ENCODE measurements at places on chromosomes 7 and 10.
A peak's percentile ranks its signal among the peaks of the same experiment; 100 is the strongest.

- DNase-seq = peak; percentile 80
- peaks cover 39% of the 10 kb centered on the region for H3K4me1 ChIP-seq
- H3K36me3 ChIP-seq = no peaks in the 10 kb centered on the region
- H3K27ac ChIP-seq = peak overlapping the region; percentile 66
- no peak overlapping the region for H3K4me3 ChIP-seq
- no peaks in the 10 kb centered on the region for H3K27me3 ChIP-seq
These were observed 18.4 kb upstream of the PDGFA start for GRCh38 chr7:537911-538634.

GRCh38 chr10:123868038-123869019, 23.3 kb downstream of the CPXM2 start:
- H3K4me1 ChIP-seq = peaks cover 75% of the 10 kb centered on the region
- H3K4me3 ChIP-seq = no peak overlapping the region
- H3K27me3 ChIP-seq = no peaks in the 10 kb centered on the region
- DNase-seq = no peak

- H3K36me3 ChIP-seq = no peaks in the 10 kb centered on the region
- no peak overlapping the region for H3K27ac ChIP-seq
- no peaks in the 10 kb centered on the region for H3K27me3 ChIP-seq
- H3K4me1 ChIP-seq = no peaks in the 10 kb centered on the region
- H3K4me3 ChIP-seq = no peak overlapping the region
These were observed 52.5 kb upstream of the CCDC6 start for GRCh38 chr10:59958882-59959281.

DNA sequence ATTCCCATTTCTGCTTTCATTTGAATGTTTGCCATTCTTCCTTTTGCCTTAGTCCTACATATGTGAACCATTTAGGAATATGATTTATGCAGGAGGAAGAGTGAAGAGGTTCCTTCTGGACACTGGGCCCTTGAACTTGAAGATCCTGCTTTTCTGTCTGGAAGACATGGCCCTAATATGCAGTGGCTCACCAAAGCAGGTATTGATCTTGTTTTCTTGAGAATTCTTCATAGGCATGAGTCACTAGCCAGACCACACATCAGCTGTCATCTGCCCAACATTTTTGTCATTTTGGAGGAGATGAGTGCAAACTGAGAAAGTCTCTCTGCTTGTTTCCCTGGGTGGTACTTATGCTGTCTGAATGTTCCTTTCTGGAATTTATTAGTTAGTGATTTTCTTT, 382.6 kb downstream of the LRMDA start:
- H3K27me3 ChIP-seq = peaks cover 2% of the 10 kb centered on the region
- H3K4me3 ChIP-seq = no peak overlapping the region
- H3K27ac ChIP-seq = no peak overlapping the region
- no peaks in the 10 kb centered on the region for H3K4me1 ChIP-seq

- peaks cover 3% of the 10 kb centered on the region for H3K4me1 ChIP-seq
- H3K4me3 ChIP-seq = no peak overlapping the region
- no peaks in the 10 kb centered on the region for H3K36me3 ChIP-seq
- DNase-seq = no peak
- no peaks in the 10 kb centered on the region for H3K27me3 ChIP-seq
These were observed 59.6 kb upstream of the BICC1 start for GRCh38 chr10:58453105-58453504.

DNA sequence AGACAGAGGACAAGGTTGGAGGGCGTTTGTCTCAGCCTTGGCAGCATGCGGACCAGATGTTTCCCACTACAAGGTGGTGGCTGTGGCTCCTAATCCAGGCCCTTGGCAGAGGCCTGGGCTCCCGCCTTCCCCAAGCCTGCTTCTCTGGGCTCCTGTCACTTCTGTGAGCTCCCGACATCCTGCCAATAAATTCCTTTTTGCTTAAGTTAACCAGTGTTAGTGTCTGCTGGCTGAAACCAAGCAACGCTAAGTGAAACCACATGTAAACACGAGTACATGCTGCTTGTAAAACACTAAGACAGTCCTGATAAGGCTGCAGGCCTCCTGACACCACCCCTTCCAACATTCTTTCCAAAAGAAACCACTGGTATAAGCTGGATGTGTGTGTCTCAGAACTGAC, 263.6 kb upstream of the ZMIZ1 start:
- peaks cover 46% of the 10 kb centered on the region for H3K4me1 ChIP-seq
- peak; percentile 84 for DNase-seq
- H3K27ac ChIP-seq = peak overlapping the region; percentile 87
- no peaks in the 10 kb centered on the region for H3K27me3 ChIP-seq
- no peaks in the 10 kb centered on the region for H3K36me3 ChIP-seq

DNA sequence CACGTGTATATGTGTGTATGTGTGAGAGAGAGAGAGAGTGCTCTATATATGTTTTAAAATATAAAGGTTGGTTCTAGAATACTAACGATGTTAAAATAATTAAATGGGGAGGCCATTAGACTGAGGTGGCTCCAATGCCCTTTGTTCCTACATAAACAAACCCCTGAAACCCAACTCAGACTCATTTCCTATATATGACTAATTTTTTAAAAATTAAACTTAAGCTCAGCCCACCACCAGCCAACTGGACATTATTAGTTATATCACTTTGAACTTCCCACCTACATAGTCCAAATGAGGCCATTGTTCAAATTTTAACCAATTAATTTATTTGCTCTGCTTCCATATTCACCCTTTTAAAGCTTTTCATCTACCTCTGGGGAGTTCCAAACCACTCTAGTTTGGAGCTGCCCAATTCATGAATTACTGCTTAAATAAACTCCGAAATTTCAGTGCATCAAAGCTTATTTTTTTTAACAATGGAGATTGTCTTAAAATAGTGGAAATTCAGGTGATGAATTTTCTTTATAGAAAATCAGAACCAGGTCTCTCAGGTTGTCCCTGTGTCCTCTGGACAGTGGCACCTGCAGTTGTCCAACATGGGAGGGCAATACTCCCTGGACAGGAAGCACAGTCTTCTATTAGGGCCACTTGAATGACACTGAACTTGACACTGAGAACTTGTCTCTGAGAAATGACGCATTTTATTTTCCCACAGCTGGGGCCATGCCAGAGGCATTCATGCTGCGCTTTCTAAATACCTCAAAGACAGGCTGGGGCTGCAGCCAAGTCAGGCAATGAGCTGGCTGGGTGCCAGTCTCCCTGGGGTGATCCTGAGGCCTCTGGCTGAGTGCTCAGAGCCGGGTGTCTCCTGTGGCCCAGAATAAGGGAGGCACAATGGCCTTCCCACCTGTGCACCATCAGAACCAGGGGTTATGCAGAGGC, 109.5 kb upstream of the TMEM72 start:
- H3K4me1 ChIP-seq = peaks cover 6% of the 10 kb centered on the region
- no peak overlapping the region for H3K4me3 ChIP-seq
- H3K27ac ChIP-seq = no peak overlapping the region

GRCh38 chr7:70347463-70348254, 749.4 kb downstream of the AUTS2 start:
- H3K27ac ChIP-seq = no peak overlapping the region
- H3K36me3 ChIP-seq = no peaks in the 10 kb centered on the region

- H3K27me3 ChIP-seq = peaks cover 3% of the 10 kb centered on the region
- no peak for DNase-seq
- no peaks in the 10 kb centered on the region for H3K36me3 ChIP-seq
- H3K4me1 ChIP-seq = no peaks in the 10 kb centered on the region
These were observed 19.5 kb upstream of the CARD11 start for GRCh38 chr7:3063016-3063753.

GRCh38 chr7:98296833-98297232, 15.3 kb downstream of the BRI3 start:
- H3K4me1 ChIP-seq = peaks cover 7% of the 10 kb centered on the region
- peaks cover 55% of the 10 kb centered on the region for H3K36me3 ChIP-seq
- H3K4me3 ChIP-seq = no peak overlapping the region
- no peak for DNase-seq

- peaks cover 22% of the 10 kb centered on the region for H3K4me1 ChIP-seq
- H3K4me3 ChIP-seq = no peak overlapping the region
- H3K27ac ChIP-seq = no peak overlapping the region
- peaks cover 2% of the 10 kb centered on the region for H3K36me3 ChIP-seq
- DNase-seq = peak; percentile 42
These were observed 18.3 kb downstream of the HNRNPA2B1 start for GRCh38 chr7:26182283-26182682.

DNA sequence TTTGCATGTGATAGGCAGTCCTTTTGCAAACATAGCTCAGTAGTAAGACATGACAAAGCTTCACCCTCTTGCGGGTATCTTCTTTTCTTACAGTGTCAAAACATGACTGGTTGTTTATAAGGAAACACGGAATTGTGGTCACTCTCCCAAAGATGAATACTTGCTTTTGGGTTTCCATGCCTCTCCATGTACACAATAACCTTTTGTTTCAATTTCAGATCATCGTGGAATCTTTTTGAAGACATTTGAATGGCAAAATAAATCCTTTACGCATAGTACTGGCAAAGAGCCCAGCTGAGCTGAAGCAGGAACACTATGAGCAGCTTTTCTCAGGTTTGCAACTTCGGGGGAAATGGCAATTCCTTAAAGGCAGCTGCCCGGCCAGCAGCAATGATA, 156.8 kb upstream of the FRMD4A start:
- H3K27ac ChIP-seq = no peak overlapping the region

GRCh38 chr7:108330227-108330626, 126.0 kb downstream of the NRCAM start:
- no peaks in the 10 kb centered on the region for H3K36me3 ChIP-seq
- no peak for DNase-seq
- H3K27me3 ChIP-seq = no peaks in the 10 kb centered on the region

DNA sequence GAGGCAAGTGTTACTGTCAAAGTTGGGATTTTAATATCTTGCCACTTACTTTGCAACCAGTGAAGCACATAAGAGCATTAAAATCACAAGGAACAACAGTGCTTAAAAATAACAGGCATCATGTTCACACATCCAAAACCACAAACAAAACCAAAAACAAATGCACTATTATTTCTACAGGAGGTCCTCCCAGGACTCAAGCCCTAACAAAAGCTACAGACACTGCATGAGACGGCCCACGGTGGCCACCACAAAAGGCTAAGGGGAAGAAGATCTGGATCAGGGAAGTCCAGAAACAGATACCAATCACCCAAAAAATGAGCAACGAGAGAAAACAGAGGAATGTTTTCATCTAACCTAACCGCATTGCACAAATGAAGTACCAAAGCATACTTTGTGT, 158.4 kb downstream of the ZMYND11 start:
- no peak overlapping the region for H3K27ac ChIP-seq
- peaks cover 29% of the 10 kb centered on the region for H3K36me3 ChIP-seq
- H3K4me1 ChIP-seq = no peaks in the 10 kb centered on the region
- no peak overlapping the region for H3K4me3 ChIP-seq

- no peak overlapping the region for H3K4me3 ChIP-seq
- H3K36me3 ChIP-seq = no peaks in the 10 kb centered on the region
- H3K27me3 ChIP-seq = no peaks in the 10 kb centered on the region
- H3K27ac ChIP-seq = no peak overlapping the region
- DNase-seq = no peak
These were observed 196.0 kb downstream of the REEP3 start for GRCh38 chr10:63717027-63717715.

DNA sequence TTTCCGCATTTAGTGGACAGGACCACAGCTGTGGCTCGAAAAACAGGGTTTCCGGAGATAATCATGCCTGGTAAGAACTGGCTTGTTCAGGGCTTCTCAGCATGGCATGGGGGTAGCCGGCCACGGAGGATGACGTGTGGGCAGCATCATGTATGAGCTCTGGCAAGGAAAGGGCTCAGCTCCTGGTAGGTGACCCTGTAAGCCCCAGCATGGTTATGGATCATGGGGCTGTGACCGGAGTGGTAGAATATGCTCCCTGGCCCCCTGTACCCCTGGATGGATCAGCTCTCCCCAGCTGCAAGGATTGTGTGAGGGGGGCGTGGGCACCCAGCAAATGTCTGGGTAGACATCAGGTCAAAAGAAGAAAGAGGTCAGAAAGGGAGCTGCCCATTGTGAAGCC, 113.5 kb downstream of the DOCK1 start:
- H3K4me1 ChIP-seq = no peaks in the 10 kb centered on the region
- H3K27me3 ChIP-seq = no peaks in the 10 kb centered on the region
- no peak overlapping the region for H3K27ac ChIP-seq
- H3K4me3 ChIP-seq = no peak overlapping the region
- peaks cover 56% of the 10 kb centered on the region for H3K36me3 ChIP-seq

GRCh38 chr10:43217563-43218205, 49.2 kb downstream of the RASGEF1A start:
- no peak for DNase-seq
- H3K4me3 ChIP-seq = no peak overlapping the region
- H3K27ac ChIP-seq = no peak overlapping the region

GRCh38 chr10:75688506-75689300, 257.3 kb downstream of the LRMDA start:
- no peaks in the 10 kb centered on the region for H3K27me3 ChIP-seq
- H3K4me3 ChIP-seq = no peak overlapping the region
- H3K4me1 ChIP-seq = peaks cover 26% of the 10 kb centered on the region
- no peak for DNase-seq
- H3K27ac ChIP-seq = no peak overlapping the region

DNA sequence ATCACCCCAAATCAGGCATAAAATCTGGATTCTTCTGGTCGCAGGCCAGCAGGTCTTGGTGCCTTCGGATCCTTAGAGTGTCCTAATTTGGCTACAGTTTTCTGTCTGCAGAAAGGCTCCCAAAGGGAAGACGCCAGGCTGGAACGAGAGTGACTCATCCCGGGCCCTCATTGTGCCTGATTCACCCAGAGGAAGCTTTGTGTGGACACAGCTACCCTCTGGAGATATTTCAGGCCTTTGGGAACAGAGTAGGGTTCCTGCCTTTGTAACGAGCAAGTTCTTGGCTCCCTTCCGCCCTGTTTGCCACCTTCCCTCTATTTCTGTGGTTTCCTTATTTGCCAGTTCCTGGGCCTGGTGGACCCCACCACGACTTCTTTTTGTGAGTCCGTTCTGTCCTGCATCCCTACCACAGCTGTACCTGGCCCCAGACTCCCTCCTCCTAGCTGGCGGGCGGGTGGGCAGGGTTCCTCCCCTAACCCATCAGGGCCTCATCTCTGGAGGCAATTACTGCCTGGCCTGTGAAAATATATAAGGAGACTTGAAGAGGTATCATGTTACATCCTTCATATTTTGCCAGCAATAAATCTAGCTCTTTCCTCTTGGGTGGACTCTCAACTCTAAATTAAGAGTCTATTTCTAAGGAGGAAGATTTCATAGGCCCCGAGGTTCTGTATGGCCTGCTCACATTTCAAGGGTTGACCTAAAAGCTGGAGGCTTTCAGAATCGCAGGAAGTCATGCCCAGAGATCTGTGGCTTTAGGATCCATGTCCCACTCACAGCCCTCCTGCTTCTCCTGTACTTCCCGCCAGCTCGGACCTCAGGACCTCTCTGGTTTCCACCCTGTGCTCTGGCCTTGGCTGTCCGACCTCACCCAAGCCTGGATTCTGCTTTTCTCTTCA, 219.2 kb upstream of the ZNF32 start:
- H3K27ac ChIP-seq = peak overlapping the region; percentile 76
- H3K36me3 ChIP-seq = no peaks in the 10 kb centered on the region
- no peaks in the 10 kb centered on the region for H3K27me3 ChIP-seq
- H3K4me3 ChIP-seq = no peak overlapping the region
- peaks cover 46% of the 10 kb centered on the region for H3K4me1 ChIP-seq

GRCh38 chr7:26619348-26619984, 244.9 kb downstream of the SKAP2 start:
- H3K36me3 ChIP-seq = peaks cover 12% of the 10 kb centered on the region
- DNase-seq = no peak
- no peak overlapping the region for H3K27ac ChIP-seq
- no peaks in the 10 kb centered on the region for H3K4me1 ChIP-seq

- no peak overlapping the region for H3K27ac ChIP-seq
- H3K4me3 ChIP-seq = no peak overlapping the region
- no peaks in the 10 kb centered on the region for H3K36me3 ChIP-seq
- DNase-seq = no peak
- H3K4me1 ChIP-seq = no peaks in the 10 kb centered on the region
These were observed 266.9 kb downstream of the NEBL start for GRCh38 chr10:20630092-20630643.

- no peak for DNase-seq
- no peak overlapping the region for H3K27ac ChIP-seq
- H3K27me3 ChIP-seq = no peaks in the 10 kb centered on the region
These were observed 19.7 kb downstream of the TSPAN12 start for GRCh38 chr7:120838281-120838682.

Data from tibial artery (tissue), 4 donors.